Esophagus mucosa (tissue), 1 donor: ENCODE measurements at places on chromosomes 2 and 18.

DNA sequence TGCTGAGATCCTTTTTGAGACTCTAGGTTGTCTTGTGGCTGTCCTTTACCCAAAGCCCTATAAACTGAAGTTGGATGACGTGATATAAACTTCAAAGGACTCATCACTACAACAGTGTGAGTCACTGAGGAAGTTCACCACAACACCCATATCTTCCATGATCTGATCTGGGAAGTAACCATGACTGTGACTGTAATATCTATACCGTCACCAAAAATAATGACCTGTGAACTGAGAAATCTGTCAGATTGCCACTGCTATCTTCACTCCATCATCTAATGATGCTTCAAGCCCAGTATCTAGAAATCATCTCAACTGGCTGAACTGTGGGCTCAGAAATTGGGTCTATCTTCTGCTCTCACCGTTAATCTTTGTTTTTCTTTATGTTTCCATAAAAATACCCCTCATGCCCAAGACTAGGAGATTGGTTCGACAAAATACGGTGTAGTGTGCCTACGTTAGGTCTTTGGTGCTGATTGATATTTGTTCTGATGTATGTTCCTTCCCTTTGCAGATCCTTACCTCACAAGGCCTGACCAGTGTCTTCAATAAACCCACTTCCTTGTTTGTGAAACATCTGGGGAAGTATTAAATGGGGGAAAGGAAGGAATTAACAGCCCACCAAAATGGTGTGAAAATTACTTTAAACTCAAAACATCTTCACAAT, 78.2 kb downstream of the MYL12B start:
- ATAC-seq = no peak

DNA sequence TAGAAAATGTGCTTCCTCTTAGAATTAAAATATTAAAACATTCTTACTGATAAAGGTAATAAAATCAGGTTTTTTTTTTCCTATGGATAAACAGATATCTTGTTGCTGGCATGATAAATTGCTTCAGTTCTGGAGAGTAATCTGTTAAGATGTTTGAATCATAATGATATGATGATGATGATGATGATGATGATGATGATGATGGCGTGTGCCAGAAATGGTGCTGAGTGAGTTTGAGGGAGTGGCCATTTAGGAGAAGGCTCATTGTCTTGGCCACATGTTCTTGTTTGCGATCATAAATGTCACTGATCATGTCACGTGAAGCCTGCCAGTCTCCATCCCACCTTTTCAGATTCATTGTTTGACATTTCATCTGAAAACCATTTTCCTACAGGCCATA, 35.0 kb downstream of the ADAM23 start:
- ATAC-seq = no peak

GRCh38 chr2:173305303-173305702, 49.4 kb upstream of the CDCA7 start:
- ATAC-seq = no peak

- ATAC-seq = peak; percentile 74
These were observed 111.4 kb downstream of the NFATC1 start for GRCh38 chr18:79507076-79507545.

GRCh38 chr2:176653479-176654443, 384.5 kb downstream of the MTX2 start:
- ATAC-seq = peak; percentile 58

- no peak for ATAC-seq
These were observed 15.8 kb upstream of the CYP1B1 start for GRCh38 chr2:38091760-38092159.
